ENCODE measurements at places on chromosomes 5 and 9. TPM values are rescaled to one million over a fixed set of nuclear protein-coding genes. Genes with fewer than 3 reads are reported as not detected.
A peak's percentile ranks its signal among the peaks of the same experiment; 100 is the strongest.

DNA sequence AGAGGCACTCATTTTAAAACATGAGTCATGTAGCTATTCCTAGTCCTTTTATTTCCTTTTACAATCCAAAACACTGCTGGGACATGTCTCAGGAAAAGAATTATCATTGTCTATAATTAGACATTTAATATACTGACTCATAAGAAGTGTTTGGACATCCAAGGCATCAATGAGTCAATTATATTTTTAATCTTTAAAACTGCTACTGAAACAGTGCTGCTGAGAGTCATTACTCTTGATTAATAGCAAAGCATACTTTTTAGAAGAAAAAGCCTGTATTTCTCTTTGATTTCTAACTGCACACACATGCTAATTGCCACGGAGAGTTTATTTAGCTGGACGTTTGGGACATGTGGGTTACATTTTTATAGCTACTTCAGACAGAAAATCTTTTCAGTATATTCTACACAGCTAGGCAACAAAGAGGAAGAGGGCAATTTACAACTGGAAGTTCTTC is 1249.0 kb upstream of the CDH18 start:
- H3K27me3 ChIP-seq, result no peaks in the 10 kb centered on the region
- no peak overlapping the region for H3K4me3 ChIP-seq
- no peaks in the 10 kb centered on the region for H3K36me3 ChIP-seq
- no peaks in the 10 kb centered on the region for H3K4me1 ChIP-seq
- DNase-seq, result no peak

GRCh38 chr5:143094087-143094521 is 309.4 kb downstream of the NR3C1 start:
- peak overlapping the region; percentile 78 for H3K27ac ChIP-seq
- H3K4me1 ChIP-seq, result peaks cover 21% of the 10 kb centered on the region
- DNase-seq, result peak; percentile 24
- H3K4me3 ChIP-seq, result peak overlapping the region; percentile 26
- H3K36me3 ChIP-seq, result peaks cover 7% of the 10 kb centered on the region

DNA sequence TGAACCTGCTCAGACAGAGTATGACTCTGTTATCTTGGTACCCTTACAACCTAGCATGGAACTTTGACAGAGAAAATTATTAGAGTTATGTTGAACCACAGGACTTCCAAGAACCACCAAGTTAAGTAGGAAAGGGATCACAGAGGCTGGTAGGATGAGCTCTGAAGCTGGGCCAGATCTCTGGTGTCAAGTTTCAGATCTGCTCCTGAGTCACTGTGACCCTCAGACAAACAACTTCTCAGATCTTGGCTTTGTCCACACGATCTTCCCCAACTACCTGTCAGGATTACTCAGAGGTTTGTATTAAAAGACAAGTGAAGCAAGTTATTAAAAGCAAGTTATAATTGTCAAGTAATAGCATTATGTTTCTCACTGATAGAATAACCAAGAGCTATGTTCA is 189.0 kb downstream of the SEC61B start:
- H3K4me1 ChIP-seq, result peaks cover 3% of the 10 kb centered on the region
- H3K27me3 ChIP-seq, result no peaks in the 10 kb centered on the region
- H3K36me3 ChIP-seq, result no peaks in the 10 kb centered on the region
- no peak for DNase-seq
- H3K27ac ChIP-seq, result no peak overlapping the region

DNA sequence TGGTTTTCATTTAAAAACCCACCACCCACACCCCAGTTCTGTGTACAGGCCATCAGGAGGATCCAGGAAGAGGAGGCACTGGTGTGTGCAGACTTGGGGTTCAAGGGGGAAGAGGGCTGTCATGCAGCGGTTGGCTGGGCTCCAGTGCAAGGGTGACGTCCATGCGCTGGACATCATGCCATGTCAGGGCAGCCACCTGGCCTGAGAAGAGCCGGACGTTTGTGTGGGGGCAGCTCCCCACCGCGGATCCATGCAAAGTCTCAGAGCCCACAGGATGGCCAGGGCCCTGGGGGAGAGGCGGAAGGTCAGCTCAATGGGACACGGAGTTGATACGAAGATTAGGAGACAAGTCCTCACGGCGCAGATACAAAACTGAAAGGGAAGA is 11.1 kb downstream of the BRD9 start:
- peaks cover 16% of the 10 kb centered on the region for H3K4me1 ChIP-seq
- H3K36me3 ChIP-seq, result peaks cover 66% of the 10 kb centered on the region
- no peak for DNase-seq
- no peak overlapping the region for H3K4me3 ChIP-seq
- no peak overlapping the region for H3K27ac ChIP-seq

GRCh38 chr5:170393235-170393634 is 4.1 kb upstream of the KCNMB1 start:
- H3K27me3 ChIP-seq, result no peaks in the 10 kb centered on the region
- no peak overlapping the region for H3K4me3 ChIP-seq
- H3K27ac ChIP-seq, result no peak overlapping the region
- DNase-seq, result peak; percentile 47
- H3K36me3 ChIP-seq, result no peaks in the 10 kb centered on the region
- H3K4me1 ChIP-seq, result peaks cover 12% of the 10 kb centered on the region

GRCh38 chr9:100167176-100167575 is 68.1 kb downstream of the INVS start:
- no peaks in the 10 kb centered on the region for H3K27me3 ChIP-seq
- no peaks in the 10 kb centered on the region for H3K4me1 ChIP-seq
- no peak for DNase-seq
- peaks cover 24% of the 10 kb centered on the region for H3K36me3 ChIP-seq
- no peak overlapping the region for H3K27ac ChIP-seq

GRCh38 chr5:81719743-81720345 is 31.1 kb downstream of the SSBP2 start:
- H3K4me1 ChIP-seq, result peaks cover 51% of the 10 kb centered on the region
- no peaks in the 10 kb centered on the region for H3K36me3 ChIP-seq

The LECT2 gene
- not detected for total RNA-seq

The CCL27 gene
- total RNA-seq, result 0.43 TPM

The IQGAP2 gene
- 39.1 TPM for total RNA-seq

The CCDC112 gene
- 2.4 TPM for total RNA-seq

Measured in activated CD8-positive, alpha-beta T cell treated with anti-CD3 and anti-CD28 coated beads for 36 hours (primary cell).